NCI-H748 treated with DMSO at 0.1 percent for 48 hours (cell line): ENCODE measurements at places on chromosomes 12 and 14.

DNA sequence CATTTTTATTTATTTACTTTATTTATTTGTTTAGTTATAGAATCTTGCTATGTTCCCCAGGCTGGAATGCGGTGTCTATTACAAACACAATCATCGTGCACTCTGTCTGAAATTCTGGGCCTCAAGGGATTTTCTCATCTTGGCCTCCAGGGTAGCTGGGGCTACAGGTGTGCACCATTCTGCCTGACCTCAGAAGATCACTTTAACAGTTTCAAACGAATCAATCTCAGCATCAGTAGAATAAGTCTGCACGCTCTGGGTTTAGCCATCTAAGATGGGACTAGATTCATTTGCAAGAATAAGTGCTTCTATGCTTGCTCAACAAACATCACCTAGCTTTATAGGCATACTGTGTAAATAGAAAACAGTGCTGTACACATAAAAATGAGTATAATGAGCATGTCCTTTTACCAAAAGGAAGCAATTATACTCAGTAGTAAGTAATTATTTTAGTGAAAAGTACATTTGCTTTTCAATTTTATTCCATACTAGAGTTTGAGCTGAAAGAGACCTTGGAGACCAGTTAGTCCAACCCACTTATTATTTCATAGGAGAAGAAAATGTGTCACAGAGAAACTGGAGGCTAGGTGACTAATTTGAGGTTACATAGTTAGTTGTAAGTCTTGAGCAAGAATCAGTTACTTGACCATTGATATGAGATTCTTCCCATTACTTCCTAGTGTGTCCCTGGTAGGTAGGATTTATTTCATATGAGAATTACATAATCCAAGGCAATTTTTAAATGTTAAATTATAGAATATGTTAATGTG, 456.5 kb upstream of the LMO3 start:
- DNase-seq: peak; percentile 94

DNA sequence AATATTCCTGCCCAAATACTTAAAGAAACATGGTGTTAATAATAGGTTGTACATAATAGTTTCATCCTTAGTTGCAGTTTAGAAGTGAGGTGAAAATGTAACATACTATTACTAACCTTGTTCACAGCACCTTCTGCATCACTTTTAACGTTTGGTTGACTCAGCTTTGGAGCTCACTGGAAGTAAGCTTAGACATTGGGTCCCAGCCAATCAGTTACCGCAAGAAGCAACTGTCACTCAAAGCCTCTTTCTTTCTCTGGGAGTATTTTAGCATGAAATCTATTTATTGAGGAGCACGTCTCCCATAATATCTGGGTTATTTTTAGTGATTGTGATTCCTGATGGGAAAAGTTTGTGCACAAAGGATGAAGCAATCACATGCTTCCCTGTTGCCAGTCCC, 472.6 kb downstream of the SNAPC1 start:
- DNase-seq: no peak

DNA sequence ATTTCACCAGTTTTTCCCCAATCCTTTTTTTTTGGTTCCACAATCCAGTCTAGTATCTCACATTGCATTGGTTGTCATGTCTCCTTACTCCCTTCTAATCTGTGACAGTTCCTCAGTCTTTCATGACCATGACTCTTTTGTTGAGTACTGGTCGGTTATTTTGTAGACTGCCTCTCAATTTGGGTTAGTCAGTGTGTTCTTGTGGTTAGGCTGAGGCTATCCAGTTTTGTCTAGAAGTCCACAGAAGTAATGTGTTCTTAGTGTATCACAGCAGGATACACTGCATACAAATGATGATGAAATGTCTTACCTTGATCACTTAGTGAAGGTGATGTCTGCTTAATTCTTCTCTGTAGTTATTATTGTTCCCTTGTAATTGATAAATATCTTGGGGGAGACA, 24.8 kb downstream of the PELI2 start:
- DNase-seq: no peak

DNA sequence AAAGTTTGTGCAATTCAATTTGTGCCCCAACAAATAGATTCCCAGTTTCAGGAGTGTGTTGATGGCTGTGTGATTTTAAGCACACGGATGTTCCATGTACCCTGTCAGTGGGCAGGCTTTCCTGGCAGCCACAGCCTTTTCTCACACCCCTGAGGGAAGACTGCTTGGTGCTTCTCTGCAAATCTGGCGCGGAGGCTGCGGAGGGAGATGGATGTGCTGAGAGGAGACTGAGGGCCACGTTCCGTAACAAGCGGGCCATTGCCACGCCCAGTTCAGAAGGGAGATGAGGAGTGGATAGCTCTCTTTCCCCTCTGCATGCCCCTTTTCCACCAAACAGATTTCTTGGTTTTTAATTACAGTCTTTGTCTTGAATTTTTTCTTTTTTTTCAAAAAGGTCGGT, 89.1 kb downstream of the BEGAIN start:
- DNase-seq: no peak

GRCh38 chr12:117468016-117468415, 106.6 kb upstream of the NOS1 start:
- DNase-seq: no peak

GRCh38 chr12:65603438-65604351, 220.6 kb upstream of the HMGA2 start:
- no peak for DNase-seq

DNA sequence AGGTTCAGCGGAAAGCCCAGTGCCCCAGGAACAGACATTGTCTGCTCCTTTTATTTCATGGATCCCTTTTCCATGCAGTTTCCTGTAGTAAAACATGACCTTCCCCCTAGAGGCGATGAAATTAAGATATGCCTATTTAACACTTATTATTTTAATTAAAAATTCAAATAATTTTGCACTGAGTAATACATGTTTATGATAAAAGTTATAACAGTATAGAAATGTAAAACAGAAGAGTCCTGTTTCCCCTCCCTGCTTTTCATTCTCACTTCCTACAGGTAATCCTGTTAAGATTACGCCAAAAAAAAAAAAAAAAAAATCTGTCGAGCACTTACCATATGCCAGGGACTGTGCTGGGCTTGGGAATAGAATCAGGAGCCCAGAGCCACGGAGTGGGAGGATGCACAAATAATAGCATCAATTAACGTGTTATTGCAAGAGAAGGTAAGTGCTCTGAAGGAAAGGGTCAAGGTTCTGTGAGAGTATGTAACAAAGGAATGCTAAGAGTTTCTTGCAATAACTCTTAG, 830 bp upstream of the LPCAT3 start:
- DNase-seq: no peak

GRCh38 chr12:89783359-89784060, 74.9 kb upstream of the ATP2B1 start:
- DNase-seq: no peak

DNA sequence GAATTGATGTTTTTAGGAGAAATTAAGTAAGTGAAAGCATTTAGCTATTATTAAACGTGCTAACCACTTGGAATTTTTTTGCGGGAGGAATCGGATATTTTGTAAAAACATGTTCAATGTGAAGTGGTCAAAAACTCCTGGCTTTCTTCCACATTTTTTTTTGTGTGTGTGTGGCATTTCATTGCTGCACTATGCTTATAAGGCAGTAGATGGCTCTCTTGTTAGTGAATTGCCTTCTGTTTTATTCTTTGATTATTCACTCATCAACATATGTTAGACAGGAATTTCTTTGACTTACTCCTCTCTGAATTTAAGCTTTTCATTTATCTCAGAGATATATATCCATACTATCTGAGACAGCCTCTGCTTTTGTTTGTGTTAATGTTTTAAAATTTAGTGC, 71.3 kb downstream of the DERA start:
- DNase-seq: no peak

GRCh38 chr12:15526033-15526432, 203.7 kb downstream of the PTPRO start:
- no peak for DNase-seq

GRCh38 chr12:449203-449602, 10.5 kb upstream of the B4GALNT3 start:
- no peak for DNase-seq

DNA sequence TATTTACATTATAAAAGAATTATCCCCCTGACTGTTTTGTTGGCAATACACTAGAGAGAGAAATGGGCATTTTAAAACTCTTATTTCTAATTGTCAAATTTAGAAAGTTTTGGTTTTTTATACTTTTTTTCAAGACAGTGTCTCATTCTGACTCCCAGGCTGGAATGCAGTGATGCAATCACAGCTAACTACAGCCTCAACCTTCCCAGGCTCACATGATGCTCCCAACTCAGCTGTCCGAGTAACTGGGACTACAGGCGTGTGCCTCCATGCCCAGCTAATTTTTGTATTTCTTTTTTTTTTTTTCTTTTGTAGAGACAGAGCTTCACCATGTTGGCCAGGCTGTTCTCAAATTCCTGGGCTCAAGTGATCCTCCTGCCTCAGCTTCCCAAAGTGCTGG, 8.3 kb upstream of the OR11H6 start:
- no peak for DNase-seq

DNA sequence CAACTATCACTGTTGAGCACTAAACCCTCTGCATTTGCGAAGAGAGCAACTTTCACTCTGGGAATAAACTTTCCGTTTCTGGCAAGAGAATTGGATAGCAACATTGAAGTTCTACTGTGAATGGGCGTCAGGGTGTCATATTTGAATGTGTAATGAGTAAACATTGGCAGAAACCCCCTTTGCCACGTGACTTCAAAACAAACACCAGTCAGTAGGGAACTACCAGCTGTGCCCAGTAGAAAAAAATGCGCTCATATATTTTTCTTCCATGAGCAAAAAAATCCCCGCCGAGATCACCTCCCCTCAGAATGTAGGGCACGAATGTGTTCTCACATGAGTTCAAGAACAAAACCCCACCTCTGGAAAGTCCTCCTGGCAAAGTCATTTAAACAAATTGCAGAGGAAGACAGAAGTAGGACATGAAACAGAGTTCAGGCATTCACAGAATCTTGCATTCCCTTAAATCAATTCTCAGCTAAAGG, 80.6 kb downstream of the BTG1 start:
- DNase-seq: peak; percentile 87

GRCh38 chr14:88188745-88189416, 134.2 kb downstream of the KCNK10 start:
- no peak for DNase-seq

- DNase-seq: no peak
Measured at GRCh38 chr12:11687528-11687927, 38.1 kb downstream of the ETV6 start.

- no peak for DNase-seq
Measured at GRCh38 chr14:39376667-39377403, 55.4 kb downstream of the FBXO33 start.

GRCh38 chr12:77078231-77078630, 12.9 kb upstream of the E2F7 start:
- no peak for DNase-seq

- no peak for DNase-seq
Measured at GRCh38 chr12:13496111-13496510, 299.6 kb downstream of the EMP1 start.

DNA sequence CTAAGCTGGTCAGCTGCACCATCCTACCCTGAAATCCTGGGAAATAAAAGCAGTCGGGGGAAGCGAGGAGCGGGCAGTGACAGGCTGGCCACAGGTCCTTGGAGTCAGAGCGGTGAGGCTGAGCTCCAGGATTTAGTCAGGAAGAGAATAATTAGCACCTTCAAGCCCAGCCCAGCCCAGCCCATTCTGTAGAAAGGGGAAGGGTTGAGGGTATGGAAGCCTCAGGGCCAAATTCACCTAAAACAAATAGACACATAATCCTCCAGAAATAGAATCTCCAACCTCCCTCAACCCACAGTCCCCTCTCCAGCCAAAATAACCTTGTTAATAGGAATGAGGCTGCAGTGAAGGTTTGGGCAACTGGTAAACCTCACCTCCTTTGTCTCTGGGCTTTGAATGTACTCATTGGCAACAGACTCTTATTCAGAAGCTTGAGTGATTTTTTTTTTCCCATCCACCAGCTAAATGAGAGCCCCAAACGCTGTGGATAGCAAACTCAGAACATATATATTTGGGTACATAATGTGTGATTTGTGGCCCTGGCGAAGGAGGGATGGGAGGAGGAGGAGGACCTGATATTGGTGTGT, 334.1 kb downstream of the DPF3 start:
- no peak for DNase-seq

DNA sequence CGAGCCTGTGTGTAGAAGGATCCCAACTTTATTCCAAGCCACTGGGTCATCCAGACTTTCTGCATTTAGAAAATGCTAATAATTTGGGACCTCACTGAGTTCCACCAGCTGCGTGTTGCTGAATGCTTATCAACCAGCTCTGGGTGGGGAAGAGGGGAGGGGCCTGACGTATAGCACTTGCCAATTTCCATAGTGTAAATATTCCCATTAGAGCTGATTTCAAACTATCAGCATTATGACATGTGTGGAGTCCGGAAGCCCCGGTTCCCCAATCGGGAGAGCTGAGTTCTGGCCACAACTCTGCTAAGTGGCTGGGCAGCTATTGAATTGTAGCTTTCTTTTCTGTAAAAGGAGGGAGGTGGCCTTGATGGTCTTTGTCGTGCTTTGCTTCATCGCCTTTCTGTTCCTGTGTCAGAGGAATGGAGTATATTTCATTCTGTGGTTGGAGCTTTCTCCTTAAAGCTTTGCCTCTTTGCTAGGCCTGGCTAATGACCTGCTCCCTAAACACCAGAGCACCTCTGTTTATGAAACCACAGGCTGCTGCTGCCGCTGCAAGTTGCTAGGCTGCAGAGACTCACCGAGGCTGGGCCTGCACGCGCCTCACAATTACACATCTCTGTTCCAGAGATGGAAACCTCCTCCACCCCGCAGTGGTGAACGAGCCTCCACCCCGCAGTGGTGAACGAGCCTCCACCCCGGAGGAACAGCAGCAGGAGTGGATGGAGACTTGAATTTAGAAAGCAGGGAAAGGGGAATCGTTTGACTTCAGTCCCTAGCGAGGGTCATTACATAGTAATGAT, 7.7 kb upstream of the BCL7A start:
- no peak for DNase-seq

GRCh38 chr14:36834293-36834692, 172.6 kb downstream of the PAX9 start:
- DNase-seq: no peak

DNA sequence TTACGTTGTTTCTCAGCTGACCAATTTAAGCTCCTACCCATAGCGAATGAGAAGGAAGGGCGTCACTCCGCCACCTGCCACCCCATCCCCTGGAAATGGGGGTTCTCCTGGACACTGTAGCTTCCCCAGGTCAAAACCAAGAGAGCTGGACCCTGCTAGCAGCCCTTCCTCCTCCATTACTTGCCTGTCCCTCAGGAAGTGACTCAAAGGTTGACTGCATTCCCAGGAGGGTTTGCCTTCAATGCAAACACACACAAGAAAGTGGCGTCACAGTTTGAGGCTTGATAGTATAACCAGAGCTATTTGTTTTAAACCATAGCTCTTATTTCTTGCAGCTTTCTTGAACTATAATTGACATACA, 79.1 kb downstream of the KCNK13 start:
- DNase-seq: no peak

- no peak for DNase-seq
Measured at GRCh38 chr14:23559010-23559925, 3.2 kb downstream of the THTPA start.

DNA sequence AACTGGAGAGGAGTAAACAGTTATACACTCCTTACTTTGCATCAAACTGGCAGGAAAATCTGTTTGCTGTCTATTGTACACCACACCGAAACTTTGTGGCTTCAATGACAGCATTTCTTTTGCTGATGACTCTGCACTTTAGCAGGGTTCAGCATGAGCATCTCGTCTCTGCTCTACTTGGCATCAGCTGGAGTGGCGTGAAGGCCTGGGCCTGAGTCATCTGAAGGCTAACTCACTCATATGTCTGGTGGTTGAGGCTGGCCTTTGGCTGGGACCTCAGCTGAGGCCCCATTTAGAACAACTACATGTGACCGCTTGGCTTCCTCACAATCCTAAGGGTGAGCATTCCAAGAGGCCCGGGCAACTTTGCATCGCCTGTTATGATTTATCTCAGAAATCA, 28.7 kb upstream of the REP15 start:
- DNase-seq: no peak
